ENCODE measurements at places on chromosomes 12 and 14.

GRCh38 chr14:103456167-103456835, 66.3 kb downstream of the CKB start:
- no peak for DNase-seq

DNA sequence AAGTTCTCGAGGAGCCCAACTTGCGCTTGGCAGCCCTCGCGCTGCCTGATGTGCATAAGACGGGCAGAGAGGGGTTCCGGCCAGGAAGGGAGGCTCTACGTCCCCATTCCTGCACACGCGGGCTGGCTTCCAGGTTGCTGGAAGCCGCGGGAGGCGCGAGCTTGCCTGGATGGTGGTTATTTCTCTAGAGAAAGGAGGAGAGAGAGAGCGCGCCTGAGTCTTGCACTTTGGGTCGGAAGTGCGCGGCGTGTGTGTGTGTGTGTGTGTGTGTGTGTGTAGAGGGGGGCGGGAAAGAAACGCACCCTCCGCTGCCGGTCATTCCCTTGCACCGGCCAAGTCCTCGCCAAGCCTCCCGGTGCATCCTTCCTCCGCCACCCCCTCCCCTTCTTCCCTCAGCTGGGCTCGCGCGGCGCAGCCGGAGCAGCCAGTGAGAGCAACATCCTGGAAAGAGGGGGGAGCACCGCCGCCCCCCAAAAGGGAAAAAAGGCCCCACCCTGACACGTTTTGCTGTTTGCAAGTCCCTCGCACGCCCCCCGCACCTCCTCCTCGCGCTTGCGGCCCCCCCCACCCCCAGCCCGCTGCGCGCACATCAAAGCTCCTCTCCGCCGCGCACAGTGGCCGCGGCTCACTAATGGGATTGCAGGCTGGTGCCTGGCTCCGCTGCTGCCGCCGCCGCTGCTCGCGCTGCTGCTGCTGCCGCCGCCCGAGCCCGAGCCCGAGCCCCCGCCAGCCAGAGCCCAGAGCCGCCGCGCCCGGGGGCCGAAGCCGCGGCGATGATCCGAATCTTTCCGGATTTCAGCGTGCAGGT, 4.4 kb upstream of the NPAS3 start:
- DNase-seq, result no peak

- DNase-seq, result no peak
These were observed 196.4 kb upstream of the PRICKLE1 start for GRCh38 chr12:42785944-42786343.

- DNase-seq, result no peak
These were observed 112.8 kb downstream of the EGLN3 start for GRCh38 chr14:33837943-33838683.

- DNase-seq, result no peak
These were observed 3.6 kb downstream of the CCND2 start for GRCh38 chr12:4277205-4277543.

DNA sequence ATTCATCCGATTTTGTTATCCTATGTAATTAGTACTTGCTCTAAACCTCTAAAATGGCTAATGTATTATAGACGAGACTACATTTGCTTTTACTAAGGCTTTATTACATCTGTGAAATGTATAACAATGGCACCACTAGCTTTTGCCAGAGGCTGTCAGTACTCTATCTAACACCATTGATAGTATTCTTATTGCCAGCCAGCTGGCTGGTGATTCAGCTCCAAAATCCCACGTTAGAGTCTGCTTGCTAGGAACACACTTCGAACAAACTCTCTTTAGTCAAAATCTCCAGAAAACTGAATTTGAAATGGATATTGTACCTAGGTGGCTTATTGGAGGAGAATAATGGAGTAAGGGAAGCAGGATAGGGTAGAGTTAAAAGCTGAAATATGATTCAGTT, 839.2 kb downstream of the SLC6A15 start:
- no peak for DNase-seq

DNA sequence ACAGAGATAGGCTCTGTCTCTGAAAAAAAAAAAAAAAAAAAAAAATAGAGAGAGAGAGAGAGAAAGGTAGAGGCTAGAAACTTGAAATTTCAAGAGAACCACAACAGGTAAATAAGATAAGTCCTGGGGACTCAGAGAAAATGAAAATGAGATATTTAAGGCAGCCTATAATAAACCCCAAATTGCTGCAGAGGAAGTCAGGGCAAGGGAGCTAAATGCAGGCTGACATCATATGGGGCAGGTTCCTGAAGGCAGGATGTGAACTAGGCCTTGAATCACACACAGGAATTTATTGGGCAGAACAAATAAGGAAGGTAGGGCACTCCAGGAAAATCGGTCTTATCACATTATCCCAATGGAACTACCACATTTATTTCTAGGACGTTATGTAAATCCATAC, 54.9 kb upstream of the NUDT4 start:
- no peak for DNase-seq

DNA sequence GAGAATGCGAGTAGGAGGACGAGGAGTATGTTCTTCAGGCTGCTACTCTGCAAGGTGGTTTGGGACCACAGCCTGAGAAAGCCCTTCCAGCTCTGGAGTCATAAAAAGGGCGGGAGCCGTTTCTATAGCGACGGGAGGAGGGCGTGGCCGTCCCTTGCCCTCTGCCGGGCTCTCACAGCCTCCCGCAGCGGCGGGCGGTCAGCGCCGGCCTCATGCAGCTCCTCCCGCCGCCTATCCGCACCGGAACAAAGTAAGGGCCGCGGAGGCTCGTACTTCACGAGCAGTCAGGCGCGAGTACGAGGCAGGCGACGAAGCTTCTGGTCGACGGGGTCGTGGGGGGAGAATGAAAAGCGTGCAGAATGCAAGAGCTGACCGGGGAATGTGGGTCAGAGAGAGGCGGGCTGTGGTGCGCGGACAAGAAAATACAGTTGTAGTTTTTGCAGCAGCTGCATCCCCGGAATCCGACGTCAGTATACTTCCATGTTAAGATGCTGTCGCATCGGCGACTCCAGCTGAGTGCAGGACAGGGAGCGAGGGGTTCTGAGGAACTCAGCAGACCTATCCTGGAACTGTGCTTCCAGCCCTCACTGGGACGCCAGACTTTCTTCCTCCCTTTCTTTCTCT, at the start of gene DYRK4:
TSS of gene DYRK4 (plus strand) at position 175 of the 624 bp plus-strand sequence. CDS start at position 213, 38 bp downstream.
- DNase-seq, result no peak

DNA sequence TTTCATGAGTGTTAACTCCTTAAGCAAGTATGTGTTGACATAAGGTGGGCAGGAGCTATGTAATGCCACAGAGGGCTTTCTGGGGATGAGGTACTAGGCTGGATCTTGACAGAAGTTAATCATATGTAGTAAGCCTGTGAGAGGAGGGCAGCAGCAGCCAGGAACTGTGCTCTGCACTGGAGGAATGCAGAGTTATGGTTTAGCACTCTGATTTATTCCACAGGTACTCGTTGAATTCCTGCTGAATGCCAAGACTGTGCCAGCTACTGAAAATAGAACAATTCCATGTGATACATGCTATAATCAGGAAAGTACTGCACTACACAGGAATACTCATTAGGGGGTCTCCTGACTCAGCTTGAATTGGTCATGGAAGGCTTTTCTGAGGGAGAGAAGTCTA, 58.7 kb downstream of the SUSD6 start:
- no peak for DNase-seq

DNA sequence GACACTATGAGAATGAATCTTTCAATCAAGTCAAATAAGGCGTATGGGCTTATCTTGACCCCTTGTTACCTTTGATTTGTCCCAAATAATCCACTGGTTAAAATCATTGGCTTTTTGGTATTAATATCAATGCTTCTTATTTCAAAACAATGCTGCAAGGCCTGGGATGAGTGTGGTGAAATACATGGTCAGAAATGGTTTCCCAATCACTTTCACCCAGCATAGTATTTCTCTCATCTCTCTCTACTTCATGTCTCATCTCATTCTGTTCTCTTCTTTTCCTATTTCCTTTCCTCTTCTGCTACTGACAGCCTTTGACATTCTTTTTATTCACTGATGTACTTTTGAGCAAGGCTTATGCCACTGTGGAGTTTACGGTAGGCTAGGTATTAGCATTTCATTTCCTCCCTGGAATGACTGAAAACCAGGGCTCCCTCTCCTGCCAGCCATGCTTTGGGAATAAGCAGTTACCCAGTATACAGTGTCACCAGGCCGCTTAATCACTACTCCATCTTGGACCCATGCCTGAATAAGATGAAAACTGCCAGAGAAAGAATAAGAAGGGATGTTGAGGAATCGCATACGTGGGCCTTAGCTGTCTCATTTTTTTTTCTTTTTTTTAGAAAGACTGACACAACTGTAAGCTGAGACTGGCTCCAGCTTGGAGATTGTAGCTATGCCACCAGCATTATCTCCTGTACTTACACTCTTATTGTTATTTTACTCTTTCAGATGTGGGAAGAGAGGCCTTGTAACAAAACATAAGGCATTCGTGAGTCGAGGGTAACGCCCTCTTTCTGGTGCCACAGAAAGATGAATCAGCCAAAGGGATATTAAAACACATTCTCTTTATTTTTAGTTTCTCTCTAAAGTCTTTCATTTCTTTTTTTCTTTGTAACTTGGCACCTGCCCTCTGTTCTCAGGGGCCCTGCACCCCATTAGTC, 53.5 kb downstream of the IGF1 start:
- no peak for DNase-seq

DNA sequence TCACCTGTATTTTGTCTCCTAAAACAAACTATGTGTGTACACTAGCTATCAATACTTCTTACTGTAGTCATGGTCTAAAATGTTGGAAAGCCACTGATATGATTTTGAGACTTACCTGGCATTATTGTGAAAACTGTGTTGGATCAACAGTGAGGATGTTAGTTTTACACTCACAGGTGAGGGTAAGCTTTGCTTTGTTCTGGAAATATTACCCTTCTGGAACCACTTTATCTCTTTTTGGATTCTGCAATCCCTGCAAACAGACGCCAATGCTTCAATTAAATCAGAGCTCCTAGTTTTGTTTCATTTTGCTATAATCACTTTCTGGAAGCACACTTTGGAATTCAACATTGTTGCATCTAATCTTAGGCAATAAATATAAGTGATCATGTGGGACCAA, 223.3 kb downstream of the RPS29 start:
- DNase-seq, result no peak

- no peak for DNase-seq
These were observed 41.7 kb upstream of the LTA4H start for GRCh38 chr12:96077081-96077480.

GRCh38 chr12:130911193-130911592, 39.3 kb downstream of the RAN start:
- DNase-seq, result no peak

DNA sequence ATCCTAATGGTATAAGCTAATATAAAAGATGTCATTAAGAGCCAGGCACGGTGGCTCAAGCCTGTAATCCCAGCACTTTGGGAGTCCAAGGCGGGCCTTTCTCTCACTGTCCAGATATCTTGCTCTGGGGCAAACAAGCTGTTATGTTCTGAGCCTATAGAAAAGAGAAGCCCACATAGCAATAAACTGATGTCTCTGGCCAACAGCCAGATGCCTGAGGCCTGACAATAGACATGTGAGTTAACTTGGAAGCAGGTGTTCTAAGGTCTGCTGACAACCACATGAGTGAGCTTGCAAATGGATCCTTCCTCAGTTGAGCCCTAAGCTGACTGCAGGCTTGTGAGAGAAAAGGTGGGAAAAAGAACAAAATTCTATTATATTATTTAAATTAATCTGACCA, 25.0 kb downstream of the YAF2 start:
- DNase-seq, result no peak

DNA sequence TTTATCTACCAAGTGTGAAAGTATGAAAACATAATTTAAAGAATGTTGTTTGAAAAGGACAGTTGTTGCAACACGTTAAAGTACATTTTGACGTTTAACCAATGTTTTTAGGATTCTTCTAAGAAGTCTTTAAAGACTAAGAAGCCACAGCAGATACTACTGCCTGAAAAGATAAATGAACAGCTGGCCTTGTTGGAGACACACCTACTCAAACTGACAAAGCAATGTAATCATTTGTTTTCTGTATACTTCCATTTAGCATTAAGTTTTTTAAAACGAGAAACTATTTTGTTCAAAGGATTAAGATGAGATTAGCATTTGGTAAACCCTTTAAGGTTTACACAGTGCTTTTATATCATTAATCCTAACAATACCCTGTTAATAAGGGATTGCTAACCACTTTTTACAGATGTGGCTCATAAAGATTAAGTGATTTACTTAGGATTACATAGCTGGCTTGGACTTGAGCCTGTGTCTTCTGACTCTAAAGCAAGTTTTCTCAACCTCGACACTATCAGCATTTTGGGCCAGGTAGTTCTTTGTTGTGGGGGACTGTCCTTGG, 134.4 kb downstream of the CFAP54 start:
- DNase-seq, result no peak

- DNase-seq, result no peak
These were observed 30.4 kb upstream of the P2RX7 start for GRCh38 chr12:121102307-121102706.

GRCh38 chr14:66508846-66509621, 1.1 kb downstream of the GPHN start:
- DNase-seq, result no peak

DNA sequence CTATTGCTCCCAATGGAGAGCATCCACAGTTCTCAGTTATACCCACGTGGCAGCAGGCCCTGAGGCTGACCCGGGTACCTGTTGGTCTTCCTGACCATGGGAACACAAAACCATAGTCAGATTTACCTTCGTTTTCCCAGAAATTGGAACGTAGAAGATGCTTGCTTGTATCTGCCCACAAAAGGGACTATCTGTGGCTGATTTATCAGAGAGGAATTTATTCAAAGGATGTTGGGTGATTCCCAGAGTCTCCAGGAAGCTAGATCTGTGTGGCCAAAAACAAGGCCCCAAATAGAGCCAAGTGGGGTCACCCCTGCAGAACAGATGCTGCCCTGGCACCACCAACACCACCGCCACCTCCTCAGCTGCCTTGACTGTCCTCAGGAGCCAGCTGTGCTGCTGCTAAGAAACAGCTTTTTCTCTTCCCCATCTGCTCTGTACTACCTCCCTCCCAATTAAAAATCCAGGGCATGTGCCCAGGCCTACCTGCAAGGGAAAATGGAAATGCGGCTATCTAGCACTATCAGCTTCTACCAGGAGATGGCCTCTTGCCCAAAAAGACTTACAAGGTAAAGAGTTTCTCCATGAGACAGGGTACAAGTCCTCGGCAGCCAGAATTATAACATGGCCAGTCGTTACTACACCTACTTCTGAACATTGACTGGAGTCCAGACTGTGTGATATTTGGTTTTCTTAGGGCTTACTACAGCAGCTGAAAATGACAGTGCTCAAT, 128.6 kb upstream of the PLEKHG7 start:
- no peak for DNase-seq

GRCh38 chr12:180445-180844, 33.5 kb downstream of the SLC6A12 start:
- no peak for DNase-seq

GRCh38 chr12:55741931-55742680, 816 bp upstream of the GDF11 start:
- DNase-seq, result no peak

DNA sequence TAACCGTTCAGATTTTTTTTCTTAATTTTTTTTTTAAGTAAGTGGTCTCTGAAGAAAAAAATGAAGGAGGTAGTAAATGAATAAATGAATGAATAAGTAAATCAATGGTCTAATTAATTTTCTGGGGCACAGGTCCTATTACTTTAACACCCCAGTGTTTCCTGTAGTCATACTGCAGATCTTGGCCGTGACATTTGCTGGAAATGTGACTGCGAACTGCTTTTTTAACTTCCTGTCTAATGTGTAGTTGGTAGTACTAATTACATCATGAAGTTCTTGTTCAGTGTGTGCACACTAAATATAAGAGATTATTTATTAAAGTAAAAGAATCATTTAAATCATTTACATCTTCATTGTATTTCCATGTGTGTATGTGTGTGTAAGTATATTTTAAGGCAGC, 45.4 kb downstream of the AEBP2 start:
- DNase-seq, result no peak

All from stimulated activated CD8-positive, alpha-beta memory T cell treated with anti-CD3 and anti-CD28 coated beads, Interleukin-4, amount 100 ng/mL, for 1 hour (primary cell).